Mesenchymal stem cell (in vitro differentiated cells and primary cell): ENCODE measurements at places on chromosomes 6 and 20.

DNA sequence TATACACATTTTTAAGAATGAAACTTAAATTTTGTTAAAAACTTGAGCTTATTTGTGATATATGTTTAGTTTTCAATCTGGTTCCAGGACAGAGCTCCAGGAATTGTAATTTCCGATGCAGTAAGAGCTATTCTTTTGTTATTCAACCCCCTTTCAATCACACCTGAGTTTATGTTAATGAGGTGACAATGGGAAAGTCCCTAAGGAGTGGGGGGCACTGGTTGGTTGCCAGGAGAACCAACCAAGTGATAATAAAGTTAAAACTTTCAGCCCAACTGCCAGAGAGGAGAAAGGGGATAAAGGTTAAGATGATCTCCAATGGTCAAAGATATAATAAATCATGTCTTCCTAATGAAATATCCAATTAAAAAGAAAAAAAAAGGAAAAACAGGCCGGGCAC lies 19.8 kb downstream of the MDN1 start:
- DNase-seq: no peak

DNA sequence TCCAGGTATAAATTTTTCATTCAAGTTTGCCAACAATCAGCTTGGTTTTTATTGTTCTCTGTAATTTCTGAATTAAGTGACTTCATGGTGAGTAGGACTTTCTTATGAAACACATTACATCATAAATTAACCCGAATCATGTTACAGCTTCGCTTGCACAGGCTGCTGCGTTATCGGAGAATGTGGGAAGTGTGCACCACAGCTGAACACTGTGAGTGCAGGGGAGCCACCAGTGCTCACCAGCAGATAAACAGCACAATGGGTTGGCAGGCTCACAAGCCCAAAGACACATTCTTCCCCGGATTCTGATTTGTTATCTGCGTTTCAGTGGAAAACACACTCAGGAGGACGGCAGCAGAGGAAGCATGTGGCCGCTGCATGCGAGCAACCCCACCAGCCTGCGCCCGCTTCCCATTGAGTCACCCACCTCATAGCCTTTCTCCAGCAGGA lies 121.1 kb downstream of the GMDS start:
- no peak for DNase-seq

GRCh38 chr6:115363379-115363778 lies 697.3 kb downstream of the FRK start:
- no peak for DNase-seq

DNA sequence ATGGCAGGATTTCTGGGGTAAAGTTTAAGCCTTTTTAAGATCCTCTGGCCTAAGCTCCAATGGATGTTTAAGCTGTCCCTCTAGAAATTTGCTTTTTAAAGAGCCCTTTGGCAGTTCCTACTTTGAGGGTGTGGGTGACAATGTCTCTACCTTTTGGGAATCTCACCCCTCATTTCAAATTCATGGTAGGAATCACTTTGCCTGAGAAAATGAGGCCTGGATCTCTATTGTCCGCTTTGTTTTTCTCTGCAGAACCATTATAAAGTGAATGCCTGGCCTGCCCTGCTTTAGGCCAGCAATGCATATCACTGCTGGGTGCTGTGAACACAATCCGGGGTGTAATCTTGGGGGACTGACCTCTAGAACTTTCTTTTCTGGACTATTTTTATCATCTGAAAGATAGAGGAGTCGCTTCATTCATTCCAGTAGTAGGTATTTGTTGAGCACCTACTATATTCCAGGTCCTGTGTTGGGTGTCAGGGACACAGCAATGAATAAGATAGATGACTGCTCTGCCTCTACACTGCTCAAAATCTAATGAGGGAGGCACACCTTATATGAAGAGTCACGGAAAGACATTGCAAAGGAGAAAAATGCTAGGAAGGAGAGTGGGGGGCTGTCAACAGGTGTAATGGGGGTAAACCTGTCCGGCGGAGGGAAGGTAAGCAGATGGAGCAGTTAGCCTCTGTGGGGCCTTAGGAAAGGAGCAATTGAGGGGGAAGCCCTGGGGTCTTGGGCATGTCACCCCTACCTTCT lies 8.6 kb upstream of the COMMD7 start:
- DNase-seq: no peak

DNA sequence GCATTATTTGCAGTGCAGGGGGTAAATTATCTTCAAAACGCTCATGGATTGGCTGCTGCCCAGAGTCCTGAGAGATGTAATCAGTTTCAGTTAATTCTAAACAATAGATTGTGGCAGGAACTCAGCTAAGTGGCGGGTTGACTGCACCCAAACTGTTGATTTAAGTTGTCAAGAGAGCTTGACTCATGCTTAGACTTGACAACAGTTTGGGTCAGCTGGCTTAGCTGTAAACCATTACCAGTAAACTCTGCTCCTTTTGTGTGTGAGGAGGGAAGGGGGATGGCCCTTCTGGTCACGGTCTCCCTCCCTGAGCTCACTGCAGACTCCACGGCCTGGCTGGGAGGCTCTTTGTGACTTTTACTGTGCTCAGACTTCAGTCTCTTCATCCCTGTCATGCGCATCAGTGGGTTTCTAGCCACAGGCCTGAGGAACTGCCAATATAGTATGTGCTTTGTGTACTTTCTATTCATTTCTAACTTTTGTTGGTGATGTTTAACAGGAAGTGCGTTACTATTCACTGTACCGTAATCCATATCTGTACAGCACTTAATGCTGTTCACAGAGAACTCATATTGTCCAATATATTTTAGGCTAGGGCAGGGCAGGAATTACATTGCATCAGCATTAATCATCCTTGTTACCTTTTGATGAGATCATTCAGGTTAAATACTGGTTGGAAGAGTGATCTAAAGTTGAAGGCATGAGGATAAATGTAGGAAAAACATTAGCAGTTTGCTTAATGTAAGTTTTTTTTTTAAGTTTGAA lies 488.3 kb downstream of the CDKAL1 start:
- peak; percentile 96 for DNase-seq

DNA sequence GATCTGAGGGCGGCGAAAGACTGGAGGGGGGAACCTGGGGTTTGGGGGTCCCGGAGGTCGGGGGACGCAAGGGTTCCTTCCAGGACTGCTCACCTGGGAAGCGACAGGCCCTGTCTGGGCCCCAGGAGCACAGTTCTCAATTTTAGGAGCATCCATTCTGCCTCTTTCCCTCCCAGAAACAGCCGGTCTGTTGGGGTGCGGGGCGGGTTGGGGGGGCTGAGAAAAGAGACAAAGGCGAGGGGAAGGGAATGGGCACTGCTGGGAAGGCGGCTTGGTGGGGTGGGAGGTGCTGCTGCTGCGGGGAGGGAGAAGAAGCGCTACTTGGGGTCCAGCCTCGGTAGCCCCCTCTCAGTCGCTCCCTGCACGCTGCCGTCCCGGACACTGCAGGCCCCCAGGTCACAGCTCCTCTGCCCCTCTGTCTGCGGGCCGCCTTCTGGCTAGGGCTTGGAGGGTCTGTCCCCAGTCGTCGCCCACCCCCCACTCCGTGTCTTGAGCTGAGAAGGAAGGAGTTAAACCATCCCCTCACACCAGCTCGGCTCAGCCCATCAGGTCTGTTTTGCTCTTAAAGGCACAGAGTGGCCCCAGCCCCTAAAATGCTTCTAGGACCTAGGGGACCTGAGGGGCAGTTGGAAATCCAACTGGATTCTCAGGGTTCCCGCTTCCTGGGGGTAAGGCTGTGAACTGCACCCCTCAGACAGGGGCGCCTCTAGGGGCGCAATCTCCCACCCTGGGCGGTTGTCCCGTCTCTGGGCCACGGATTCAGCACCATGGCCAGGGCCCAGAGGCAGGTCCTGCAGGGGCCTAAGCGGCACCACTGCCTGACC lies 690 bp downstream of the GDAP1L1 start:
- peak; percentile 46 for DNase-seq

DNA sequence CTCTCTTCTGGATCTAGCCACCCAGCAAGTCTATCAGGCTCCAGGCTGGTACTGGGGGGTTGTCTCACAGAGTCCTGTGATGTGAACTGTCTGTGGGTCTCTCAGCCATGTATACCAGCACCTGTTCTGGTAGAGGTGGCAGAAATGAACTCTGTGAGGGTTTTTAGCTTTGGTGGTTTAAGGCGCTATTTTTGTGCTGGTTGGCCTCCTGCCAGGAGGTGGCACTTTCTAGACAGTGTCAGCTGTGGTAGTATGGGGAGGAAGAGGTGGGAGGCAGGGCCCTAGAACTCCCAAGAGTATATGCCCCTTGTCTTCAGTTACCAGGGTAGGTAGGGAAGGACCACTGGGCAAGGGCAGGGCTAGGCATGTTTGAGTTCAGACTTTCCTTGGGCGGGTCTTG lies 75.8 kb downstream of the SNAP91 start:
- no peak for DNase-seq

GRCh38 chr20:36847710-36848040 lies 28.3 kb upstream of the TLDC2 start:
- DNase-seq: peak; percentile 72

- no peak for DNase-seq
Observed at GRCh38 chr20:43237651-43238168, 48.0 kb upstream of the PTPRT start.

DNA sequence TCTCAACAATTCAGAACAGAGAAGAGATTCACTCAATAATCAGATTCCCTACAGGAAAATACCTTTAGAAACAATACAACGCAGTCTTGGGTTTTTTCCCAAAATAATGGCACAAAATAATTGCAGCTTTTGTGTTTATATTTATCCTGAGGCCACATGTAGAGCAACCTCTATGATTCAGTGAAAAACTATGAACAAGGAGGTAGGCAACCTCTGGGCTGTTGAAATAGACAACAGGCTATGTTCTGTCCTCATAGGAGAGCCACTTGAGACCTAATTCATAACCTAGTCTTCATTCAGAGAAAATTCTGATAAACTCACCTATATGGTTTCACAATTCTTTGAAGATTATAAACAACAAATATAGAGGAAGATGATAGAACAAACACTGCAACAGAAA lies 118.3 kb downstream of the KHDC1L start:
- DNase-seq: no peak

- DNase-seq: peak; percentile 41
Observed at GRCh38 chr20:1933465-1933870, 38.3 kb downstream of the SIRPA start.

- no peak for DNase-seq
Observed at GRCh38 chr6:135832166-135832565, 19.3 kb upstream of the PDE7B start.

GRCh38 chr20:32474967-32475811 lies 109.9 kb downstream of the NOL4L start:
- peak; percentile 95 for DNase-seq

GRCh38 chr20:44171775-44172571 lies 15.0 kb downstream of the JPH2 start:
- no peak for DNase-seq

GRCh38 chr20:17417225-17417624 lies 114.0 kb downstream of the BFSP1 start:
- no peak for DNase-seq

- DNase-seq: no peak
Observed at GRCh38 chr6:127147534-127147933, 29.1 kb downstream of the RSPO3 start.

- no peak for DNase-seq
Observed at GRCh38 chr20:12276011-12276673, 358.4 kb downstream of the BTBD3 start.

DNA sequence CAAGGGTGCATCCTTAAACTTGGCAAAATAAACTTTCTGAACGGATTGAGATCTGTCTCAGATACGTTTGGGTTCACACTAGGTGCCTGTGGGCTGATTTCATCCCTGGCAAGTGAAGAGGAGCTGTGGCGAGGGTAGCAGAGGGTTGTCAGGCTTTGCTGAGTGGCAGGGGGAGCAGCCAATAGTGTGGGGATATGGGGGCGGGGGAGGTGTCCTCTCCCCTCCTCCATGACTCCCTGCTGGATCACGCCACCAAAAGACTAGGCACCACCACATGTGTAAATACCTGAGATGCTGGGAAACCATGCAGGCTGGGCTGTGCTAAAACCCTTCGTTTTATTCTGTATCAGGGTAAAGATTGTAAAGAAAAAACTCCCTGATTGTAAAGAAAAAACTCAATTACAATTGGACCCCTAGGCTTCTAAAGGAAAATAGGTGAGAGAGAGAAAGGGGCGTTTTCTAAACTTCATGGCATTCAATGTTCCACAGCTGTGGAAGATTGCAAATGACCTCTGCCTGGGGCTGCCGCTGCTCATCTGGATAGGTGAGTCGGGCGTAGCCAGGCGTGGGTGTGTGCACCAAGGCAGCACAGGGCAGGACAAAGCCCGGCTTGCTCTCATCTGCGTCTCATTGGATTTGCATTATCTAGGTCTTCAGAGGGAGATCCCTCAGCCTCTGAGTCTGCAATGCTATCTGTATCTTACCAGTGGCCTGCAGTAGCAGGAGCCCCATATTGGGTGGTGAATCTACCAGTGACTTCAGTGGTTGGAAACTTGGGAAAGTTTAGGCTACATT lies 26.9 kb upstream of the ADTRP start:
- DNase-seq: no peak

GRCh38 chr20:57062241-57062640 lies 204.2 kb downstream of the BMP7 start:
- no peak for DNase-seq

GRCh38 chr20:51584737-51585136 lies 42.2 kb upstream of the NFATC2 start:
- DNase-seq: peak; percentile 71

DNA sequence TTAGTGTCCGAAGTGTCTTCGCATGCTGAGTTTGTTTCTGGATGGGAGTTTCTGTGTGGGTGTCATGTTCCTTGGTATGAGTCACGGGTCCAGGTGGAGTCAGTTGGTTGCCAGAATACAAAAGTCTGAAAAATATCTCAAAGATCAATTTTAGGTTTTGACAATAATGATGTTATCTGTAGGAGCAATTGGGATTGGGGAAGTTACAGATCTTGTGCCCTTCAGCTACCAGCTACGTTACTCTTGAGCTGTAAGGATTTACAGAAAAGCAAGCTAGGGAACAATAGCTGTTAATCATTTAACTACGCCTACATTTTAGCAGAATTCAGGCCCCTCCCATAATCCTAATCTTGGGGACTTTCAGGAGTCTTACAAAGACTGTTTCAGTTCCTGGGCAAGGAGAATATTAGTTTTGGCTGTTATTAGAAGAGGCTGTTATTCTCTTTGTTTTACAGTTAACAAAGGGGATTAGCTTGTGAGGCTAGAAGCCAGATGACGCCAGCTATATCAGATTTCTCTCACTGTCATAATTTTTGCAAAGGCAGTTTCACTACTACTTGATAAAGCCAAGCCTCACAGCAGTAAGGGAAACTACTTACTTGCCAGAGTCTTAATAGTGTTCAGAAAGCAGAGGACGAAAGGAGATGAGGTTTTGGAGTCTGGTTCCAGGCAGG lies 15.4 kb upstream of the SLC22A16 start:
- DNase-seq: no peak

- DNase-seq: no peak
Observed at GRCh38 chr6:25297823-25298522, 18.8 kb downstream of the CARMIL1 start.
